ENCODE measurements at places on chromosomes 7 and 10.

GRCh38 chr7:7704867-7705266, 13.5 kb downstream of the RPA3 start:
- no peak for DNase-seq

- no peak for DNase-seq
These were observed 79.9 kb downstream of the ZMIZ1 start for GRCh38 chr10:79148452-79149344.

GRCh38 chr7:636396-636795, 90.1 kb upstream of the DNAAF5 start:
- no peak for DNase-seq

GRCh38 chr7:79897166-79897565, 237.5 kb upstream of the GNAI1 start:
- DNase-seq: no peak

GRCh38 chr7:71904484-71904883, 507.7 kb downstream of the CALN1 start:
- DNase-seq: no peak

DNA sequence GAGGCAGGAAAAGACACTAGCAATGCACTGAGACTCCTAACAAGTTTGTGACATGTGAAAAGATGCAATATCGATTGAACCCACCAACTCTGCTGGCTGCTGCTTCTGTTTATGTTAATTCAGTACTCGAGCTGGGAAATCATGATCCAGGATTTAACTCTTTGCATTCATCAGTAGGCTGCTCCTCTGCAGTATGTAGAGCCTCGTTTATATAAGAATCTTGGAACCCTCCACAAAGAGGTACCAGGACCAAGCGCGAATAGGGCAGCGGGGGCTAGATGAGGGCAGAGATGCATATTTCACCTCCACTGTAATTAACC, 7.8 kb downstream of the PRKAG2 start:
- DNase-seq: no peak

DNA sequence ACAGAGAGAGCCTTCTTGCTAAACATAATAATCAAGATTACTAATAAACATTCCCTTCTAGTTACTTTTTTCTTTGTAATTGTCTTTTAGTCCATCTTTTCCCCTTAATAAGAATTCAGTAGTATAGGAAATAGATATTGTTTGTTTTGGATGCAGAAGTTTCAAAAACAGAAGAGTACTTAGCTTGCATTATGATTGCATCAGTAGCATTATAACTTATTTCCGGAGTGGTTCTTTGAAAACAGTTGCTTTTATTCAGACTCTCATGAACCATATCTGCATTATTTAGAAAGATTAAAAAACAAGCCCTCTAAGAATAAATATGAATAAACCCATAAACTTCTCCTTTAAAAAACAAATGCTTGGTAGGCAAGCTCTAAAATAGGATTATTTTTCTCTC, 34.0 kb upstream of the DKK1 start:
- DNase-seq: no peak

- DNase-seq: no peak
These were observed 26.8 kb upstream of the ITPRID1 start for GRCh38 chr7:31487071-31487470.

DNA sequence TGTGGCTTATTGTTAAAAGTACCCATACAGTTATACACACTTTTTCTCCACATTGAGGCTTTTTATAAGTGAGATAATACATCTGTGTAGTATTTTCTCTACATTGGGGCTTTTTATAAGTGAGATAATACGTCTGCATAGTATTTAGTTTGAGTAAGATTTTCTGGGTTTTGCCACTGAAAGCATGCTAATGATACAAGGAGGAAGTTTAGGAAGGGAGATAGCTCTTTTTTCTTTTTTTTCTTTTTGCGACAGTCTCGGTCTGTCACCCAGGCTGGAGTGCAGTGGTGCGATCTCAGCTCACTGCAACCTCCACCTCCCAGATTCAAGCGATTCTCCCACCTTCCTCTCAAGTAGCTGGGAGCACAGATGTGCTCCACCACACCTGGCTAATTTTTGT, 13.3 kb downstream of the FAM107B start:
- DNase-seq: no peak

DNA sequence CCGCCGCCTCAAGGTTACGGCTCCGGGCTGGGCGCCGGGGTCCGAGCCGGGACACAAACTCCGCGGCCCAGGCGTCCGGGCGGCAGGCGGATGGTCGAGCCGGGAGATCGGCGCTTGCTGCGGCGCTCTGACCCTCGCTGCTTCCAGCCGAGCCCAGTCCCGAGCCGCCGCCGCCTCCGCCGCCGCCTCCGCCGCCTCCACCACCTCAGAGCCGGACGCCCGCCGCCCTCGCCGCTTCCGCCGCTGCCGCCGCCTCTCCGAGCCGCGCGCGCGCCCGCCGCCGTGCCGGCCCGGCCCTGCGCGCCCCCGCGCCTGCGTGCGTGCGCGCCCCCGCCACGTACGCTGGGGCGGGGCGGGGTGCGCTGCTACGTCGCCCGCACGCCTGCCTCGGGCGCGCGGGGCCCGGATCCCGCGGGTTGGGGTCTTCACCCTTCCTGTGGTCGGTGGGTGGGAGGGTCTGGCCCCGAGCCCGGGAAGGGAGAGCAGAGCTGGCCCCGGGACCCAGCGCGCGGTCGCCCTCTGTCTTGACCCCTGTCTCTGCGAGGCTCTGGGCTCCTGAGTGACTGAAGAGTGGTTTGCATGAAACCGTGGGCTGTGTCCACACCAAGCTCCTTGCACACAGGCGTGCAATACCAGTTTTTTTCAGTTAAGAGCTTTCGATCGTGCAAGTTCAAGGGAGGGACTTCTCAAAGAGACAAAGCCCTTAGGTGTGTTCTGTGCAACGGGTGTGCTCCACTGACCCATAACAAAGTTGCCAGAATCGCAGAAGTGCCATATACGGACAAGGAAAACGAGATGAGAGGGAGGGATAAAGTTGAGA, at the start of gene SMURF1:
SMURF1 (minus strand) TSS at position 256 of the 820 bp plus-strand sequence. CDS start 328 bp downstream, outside the sequence.
- no peak for DNase-seq

GRCh38 chr7:108347616-108348015, 108.6 kb downstream of the NRCAM start:
- no peak for DNase-seq

DNA sequence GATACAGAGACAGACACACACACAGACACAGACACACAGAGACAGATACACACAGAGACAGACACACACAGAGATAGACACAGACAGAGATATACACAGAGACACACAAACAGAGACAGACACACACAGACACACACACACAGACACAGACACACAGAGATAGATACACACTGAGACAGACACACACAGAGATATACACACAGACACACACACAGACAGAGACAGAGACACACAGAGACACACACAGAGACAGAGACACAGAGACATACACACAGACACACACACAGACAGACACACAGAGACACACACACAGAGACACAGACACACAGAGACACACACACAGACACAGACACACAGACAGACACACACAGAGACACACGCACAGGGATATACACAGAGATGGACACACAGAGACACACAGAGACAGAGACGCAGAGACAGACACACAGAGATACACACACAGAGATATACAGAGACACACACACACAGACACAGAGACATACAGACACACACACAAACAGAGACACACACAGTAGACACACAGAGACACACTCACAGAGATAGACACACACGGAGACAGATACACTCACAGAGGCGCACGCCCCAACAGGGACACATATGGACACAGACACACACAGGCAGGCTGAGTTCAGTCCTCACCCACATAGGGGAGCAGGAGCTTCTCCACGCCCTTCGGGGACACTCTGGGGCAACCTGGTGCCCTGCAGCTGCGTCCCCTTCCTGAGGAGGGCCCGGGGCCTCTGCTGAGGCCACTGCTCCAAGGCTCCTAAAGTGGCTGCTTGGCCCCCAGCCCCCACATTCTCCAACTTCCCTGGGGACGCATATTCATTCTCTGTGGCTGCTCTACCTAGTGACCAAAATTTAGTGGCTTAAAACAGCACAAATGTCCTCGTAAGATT, 10.3 kb upstream of the PPP2R2D start:
- no peak for DNase-seq

DNA sequence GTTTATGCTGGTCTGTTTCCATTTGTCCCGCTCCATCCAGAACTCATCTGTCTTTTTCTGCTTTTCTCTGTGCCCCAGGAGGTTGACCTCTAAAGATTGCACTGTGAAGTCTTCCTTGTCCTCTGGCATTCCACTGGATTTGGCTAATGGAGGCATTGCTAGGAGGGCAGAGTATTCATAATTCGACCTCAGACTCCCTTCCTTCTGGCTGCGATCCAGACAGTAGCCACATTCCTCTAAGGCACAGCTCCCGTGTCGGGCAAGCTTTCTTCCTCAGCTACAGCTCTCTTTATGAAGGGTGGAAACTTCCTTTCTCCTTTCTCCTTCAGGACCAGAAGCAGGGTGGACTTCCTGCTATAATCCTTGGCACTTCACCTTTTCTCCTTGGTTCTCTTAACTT, 175.9 kb downstream of the BAMBI start:
- DNase-seq: no peak

DNA sequence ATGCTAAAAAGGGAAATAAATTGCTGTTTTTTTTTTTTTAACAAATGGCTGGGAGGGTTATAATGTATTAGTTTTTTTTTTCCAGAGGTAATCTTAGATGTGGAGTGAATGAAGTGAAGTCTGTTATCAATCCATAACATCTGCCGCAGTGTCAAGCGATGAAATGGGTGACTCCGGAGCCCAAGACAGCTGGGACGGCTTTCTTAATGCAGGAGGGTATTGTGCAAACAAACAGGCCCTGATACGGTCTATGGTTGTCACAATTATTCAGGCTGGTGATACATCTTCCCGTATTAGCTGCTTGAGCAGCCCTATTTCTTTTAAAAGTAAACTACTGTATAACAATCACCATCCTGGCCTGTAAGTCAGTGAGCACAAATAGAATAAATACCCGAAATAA, 1231.2 kb downstream of the GATA3 start:
- DNase-seq: no peak

- DNase-seq: no peak
These were observed 23.9 kb upstream of the ATP6V0A4 start for GRCh38 chr7:138821912-138822311.

GRCh38 chr7:140927351-140927750, 2.6 kb upstream of the BRAF start:
- DNase-seq: no peak

DNA sequence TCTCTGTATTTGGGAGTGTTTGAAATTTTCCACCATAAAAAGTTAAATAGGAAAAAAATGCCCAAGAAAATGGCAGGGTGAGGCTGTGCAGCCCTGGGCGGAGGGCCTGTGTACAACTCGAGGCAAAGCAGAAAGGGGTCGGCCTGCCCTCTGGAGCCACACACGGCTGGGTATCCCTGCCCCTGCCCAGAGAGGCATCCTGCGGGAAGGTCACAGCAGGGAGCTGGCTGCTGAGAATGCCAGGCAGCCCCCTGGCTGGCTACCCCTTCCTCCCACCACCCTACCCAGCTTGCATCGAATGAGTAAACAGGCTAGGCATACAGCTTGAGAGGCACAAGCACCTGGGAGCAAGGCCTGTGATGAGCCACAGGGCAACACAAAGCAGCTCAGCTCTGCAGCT, 46.1 kb downstream of the CAMK2B start:
- no peak for DNase-seq

- no peak for DNase-seq
These were observed 25.9 kb upstream of the YAE1 start for GRCh38 chr7:39540320-39540719.

- no peak for DNase-seq
These were observed 28.7 kb downstream of the PNPLA8 start for GRCh38 chr7:108497082-108497725.

- DNase-seq: no peak
These were observed 99.8 kb upstream of the HGF start for GRCh38 chr7:81869670-81870069.

- DNase-seq: no peak
These were observed 51.2 kb upstream of the CDK13 start for GRCh38 chr7:39898867-39899266.

GRCh38 chr7:72754312-72754711, 73.7 kb downstream of the TYW1B start:
- DNase-seq: no peak

- DNase-seq: no peak
These were observed 93.0 kb upstream of the STRIP2 start for GRCh38 chr7:129341212-129341611.

DNA sequence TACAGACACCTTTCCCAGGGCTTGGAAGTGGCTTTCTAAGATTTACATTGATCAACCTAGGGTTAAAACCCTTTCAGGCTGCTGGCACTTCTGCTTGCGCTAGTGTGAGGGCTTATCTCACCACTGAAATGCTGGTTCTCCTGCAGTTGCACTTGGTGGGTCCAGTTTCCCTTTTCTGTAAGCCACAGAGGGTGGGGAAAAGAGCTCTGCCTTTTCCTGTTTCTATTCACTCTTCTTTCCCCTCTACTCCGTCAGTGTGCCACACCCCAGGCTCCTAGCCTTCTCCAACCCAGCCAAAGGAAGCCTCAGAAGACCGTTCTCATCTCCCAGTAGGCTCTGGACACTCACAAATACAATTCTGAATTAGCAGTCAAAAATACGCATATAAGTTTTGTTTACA, 19.0 kb upstream of the CAPZA2 start:
- DNase-seq: no peak

GRCh38 chr7:54964136-54964535, 54.7 kb upstream of the EGFR start:
- DNase-seq: no peak

- no peak for DNase-seq
These were observed 266.0 kb downstream of the GRID1 start for GRCh38 chr10:86100581-86101061.

DNA sequence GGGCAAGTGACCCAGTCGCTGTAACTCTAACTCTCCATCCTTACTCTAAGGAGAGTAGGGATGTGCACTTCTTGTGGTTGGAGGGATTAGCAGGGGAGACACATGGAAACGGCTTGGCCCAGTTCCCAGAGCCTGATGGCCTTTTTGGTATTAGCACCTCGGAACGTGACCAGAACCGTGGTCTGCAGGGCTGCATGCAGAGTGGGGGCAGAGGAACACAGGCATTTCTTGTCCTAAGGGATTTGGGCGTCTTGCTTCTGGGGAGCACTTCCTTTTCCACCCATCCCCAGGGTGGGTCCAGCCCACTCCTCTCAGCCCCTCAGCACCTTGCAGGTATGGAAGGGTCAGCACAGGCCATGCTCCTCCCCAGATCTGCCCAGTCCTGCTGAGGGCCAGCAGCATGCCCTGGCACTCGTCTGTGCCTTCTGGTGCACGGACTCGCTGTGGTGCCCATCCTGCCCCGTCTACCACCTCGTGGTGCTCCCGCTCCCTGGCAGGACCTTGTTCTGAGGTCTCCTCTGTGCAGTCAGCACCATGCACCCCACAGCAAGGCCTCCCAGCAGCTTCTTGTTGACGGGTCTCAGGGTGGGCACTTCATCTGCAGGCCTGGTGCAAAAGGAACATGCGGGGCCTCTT, 109.6 kb downstream of the ACTR3B start:
- DNase-seq: no peak

Measured in cerebellar nuclear complex (tissue), 1 donor.